Fibroblast of mammary gland (primary cell): ENCODE measurements at places on chromosomes 5 and 9.
A peak's percentile ranks its signal among the peaks of the same experiment; 100 is the strongest.

- peak; percentile 44 for DNase-seq
Observed at GRCh38 chr5:147455822-147456450, 53.9 kb downstream of the DPYSL3 start.

DNA sequence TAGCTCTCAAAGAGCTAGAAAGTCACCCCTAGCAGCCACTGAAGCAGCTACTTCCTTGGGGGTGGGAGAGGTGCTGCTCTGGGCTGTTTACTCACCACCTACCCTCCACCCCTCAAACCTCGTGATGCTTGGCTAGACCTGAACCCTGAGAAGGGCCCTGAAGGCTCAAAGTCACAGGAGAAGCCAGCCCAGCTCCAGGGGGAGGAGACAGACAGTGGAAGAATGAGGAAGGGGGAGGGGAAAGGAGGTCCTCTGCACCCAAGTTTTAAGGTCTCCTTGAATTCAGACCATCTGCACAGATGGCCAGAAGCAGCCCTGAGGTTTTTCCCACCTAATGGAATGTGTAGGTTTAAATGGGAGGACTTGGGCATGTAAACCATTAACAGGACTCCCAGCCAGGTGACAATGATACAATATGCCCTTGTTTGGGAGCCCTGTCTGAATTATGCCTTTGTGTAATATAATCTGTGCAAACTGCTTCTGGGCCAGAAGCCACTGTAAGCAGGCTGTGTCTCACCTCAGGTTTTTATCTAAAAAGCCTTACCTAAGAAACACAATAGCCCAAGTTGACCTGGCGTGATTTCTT, 180.5 kb downstream of the PIK3R1 start:
- no peak for DNase-seq

DNA sequence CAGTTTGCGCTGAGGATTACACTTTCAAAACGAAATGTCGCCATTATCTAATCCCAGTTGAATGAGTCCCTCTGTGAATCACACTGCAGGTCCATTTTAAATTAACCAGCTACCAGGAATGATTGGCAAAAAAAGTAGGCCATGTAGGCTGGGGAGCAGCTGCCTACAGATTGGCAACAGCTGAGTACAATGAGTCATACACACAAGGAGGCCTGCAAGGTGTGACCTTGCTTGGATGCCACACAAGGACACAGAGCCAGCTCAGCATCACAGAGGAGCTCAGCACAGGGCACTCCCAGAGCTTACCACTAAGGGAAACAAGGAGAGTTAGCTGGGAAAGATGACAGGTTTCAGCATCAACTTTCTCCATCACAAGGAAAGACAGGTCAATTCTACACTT, 12.9 kb downstream of the HAVCR1 start:
- peak; percentile 35 for DNase-seq

GRCh38 chr9:911005-911404, 65.5 kb upstream of the DMRT3 start:
- no peak for DNase-seq

GRCh38 chr5:40021007-40021406, 596.2 kb upstream of the DAB2 start:
- peak; percentile 15 for DNase-seq

GRCh38 chr5:154714266-154714986, 40.8 kb upstream of the LARP1 start:
- no peak for DNase-seq

GRCh38 chr9:77712533-77713130, 64.5 kb upstream of the GNA14 start:
- peak; percentile 77 for DNase-seq

- no peak for DNase-seq
Observed at GRCh38 chr5:89444088-89444487, 561.1 kb upstream of the MEF2C start.

- DNase-seq, result no peak
Observed at GRCh38 chr9:72599874-72600534, 78.6 kb downstream of the TMC1 start.

GRCh38 chr9:21661626-21662025, 140.8 kb upstream of the MTAP start:
- peak; percentile 80 for DNase-seq
